ENCODE measurements at places on chromosomes 6 and 20. TPM values are rescaled to one million over a fixed set of nuclear protein-coding genes. Genes with fewer than 3 reads are reported as not detected.

The MYL9 gene
- polyA plus RNA-seq: 9.9 TPM

The COX4I2 gene
- polyA plus RNA-seq: 0.81 TPM

DNA sequence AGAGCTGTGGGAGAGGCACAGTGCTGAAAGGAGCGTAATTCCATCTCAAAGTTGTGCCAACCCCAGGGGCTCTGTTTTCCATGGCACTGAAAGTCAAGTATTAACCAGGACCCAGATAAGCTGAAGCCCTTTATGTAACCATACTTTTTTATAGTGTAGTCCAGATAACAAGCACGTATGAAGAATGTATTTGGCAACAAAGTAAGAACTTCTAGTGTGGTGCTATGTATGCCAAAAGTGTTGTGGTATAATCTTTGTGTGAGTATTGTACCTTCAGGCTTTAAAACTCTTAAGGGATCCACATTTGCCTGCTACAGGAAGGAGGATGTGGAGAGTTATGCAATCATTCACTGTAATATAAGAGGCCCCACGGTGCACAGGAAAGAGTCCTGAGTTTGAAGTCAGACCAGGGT is 129.4 kb downstream of the IBTK start:
- DNase-seq: no peak
- no peaks in the 10 kb centered on the region for H3K36me3 ChIP-seq
- no peaks in the 10 kb centered on the region for H3K4me1 ChIP-seq
- H3K27ac ChIP-seq: no peak overlapping the region
- no peaks in the 10 kb centered on the region for H3K27me3 ChIP-seq

- no peaks in the 10 kb centered on the region for H3K4me1 ChIP-seq
- no peak for DNase-seq
Measured at GRCh38 chr6:64249115-64249514, 613.5 kb downstream of the PHF3 start.

The OR12D1 gene
- polyA plus RNA-seq: not detected

- H3K4me3 ChIP-seq: no peak overlapping the region
- no peaks in the 10 kb centered on the region for H3K4me1 ChIP-seq
- H3K36me3 ChIP-seq: no peaks in the 10 kb centered on the region
- no peak overlapping the region for H3K27ac ChIP-seq
- H3K27me3 ChIP-seq: no peaks in the 10 kb centered on the region
Measured at GRCh38 chr20:59830665-59831023, 102.8 kb downstream of the SYCP2 start.

- H3K27me3 ChIP-seq: no peaks in the 10 kb centered on the region
- no peak overlapping the region for H3K4me3 ChIP-seq
- DNase-seq: no peak
- no peak overlapping the region for H3K27ac ChIP-seq
- no peaks in the 10 kb centered on the region for H3K4me1 ChIP-seq
Measured at GRCh38 chr6:25342802-25343201, 63.6 kb downstream of the CARMIL1 start.

- H3K4me1 ChIP-seq: no peaks in the 10 kb centered on the region
- DNase-seq: no peak
- no peak overlapping the region for H3K4me3 ChIP-seq
- H3K27ac ChIP-seq: no peak overlapping the region
- H3K36me3 ChIP-seq: peaks cover 6% of the 10 kb centered on the region
- no peaks in the 10 kb centered on the region for H3K27me3 ChIP-seq
Measured at GRCh38 chr6:79040083-79040482, 38.0 kb downstream of the PHIP start.
